ENCODE measurements at places on chromosomes 5 and 9.

DNA sequence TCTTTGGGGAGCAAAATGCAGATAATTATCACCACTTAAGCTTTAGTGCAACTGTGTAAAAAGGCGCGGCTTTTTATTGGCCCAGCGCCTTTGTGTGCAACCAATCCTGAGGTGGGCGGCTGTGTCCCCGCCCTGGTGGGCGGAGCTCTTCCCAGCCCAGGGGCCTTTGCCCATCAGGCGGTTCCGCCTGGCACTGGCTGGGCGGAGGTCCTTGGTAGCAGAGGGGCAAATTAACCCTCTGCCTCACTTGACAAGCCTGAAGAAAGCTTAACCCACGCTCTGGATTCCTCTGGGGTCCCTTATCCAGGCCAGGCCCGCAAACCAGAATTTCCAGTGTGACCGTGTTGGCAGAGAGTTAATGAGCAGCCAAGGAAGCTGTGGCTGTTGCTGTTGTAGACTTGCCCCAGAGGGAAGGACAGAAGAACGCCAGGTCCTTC, 12.8 kb upstream of the NIPAL4 start:
- DNase-seq = no peak

GRCh38 chr5:78016863-78017529, 240.9 kb upstream of the TBCA start:
- no peak for DNase-seq

- no peak for DNase-seq
These were observed 7.0 kb downstream of the ST6GALNAC4 start for GRCh38 chr9:127909839-127910273.

GRCh38 chr5:137231540-137231939, 267.6 kb downstream of the SPOCK1 start:
- no peak for DNase-seq

DNA sequence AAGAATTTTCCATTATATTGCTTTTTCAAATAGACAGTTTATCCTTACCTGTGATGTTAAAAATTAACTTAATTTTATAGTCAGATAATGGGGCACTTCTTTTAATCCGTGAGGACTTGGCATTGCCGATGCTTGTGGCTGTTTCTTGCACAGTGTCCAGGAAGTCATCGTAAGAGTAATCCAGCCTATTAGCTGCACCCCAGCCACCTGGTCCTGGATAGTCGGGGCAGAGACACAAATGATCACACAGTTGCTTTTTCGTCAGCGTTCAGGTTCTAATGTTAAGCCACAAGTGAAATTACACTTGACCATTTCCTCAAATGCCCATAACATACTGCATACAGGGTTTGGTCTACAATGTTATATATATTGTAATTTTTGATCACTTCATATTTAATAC, 107.4 kb downstream of the SVEP1 start:
- no peak for DNase-seq

DNA sequence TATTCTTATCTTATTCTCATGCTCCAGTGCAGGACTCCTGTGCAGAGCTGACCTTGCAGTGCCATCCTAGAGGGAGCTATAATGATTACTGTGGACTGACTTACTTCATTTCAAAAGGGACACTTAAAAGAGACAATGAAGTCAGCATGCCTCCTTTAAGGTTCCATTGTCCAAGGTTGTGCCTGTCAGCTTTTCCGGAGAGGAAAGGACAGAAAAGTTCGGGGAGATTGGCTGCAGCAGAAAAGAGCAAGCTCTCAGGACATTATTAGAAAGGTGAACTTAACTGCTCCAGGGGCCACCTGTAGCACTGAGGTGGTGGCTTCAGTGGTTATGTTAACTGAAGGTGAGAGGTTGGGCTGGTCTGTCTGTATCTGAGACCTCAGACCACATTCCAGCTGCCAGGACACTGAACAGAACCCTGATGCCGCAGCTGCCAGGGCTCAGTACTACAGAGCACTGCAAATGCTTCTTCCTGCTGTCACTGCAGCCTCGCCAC, 112.9 kb downstream of the ST8SIA4 start:
- DNase-seq = no peak

GRCh38 chr5:4725594-4725993, 414.5 kb upstream of the ADAMTS16 start:
- no peak for DNase-seq

- DNase-seq = no peak
These were observed 42.7 kb upstream of the LIFR start for GRCh38 chr5:38598994-38599617.

GRCh38 chr9:108956022-108956630, 21.9 kb downstream of the ABITRAM start:
- DNase-seq = no peak

- DNase-seq = no peak
These were observed 1046.2 kb downstream of the CDH12 start for GRCh38 chr5:21806943-21807342.

DNA sequence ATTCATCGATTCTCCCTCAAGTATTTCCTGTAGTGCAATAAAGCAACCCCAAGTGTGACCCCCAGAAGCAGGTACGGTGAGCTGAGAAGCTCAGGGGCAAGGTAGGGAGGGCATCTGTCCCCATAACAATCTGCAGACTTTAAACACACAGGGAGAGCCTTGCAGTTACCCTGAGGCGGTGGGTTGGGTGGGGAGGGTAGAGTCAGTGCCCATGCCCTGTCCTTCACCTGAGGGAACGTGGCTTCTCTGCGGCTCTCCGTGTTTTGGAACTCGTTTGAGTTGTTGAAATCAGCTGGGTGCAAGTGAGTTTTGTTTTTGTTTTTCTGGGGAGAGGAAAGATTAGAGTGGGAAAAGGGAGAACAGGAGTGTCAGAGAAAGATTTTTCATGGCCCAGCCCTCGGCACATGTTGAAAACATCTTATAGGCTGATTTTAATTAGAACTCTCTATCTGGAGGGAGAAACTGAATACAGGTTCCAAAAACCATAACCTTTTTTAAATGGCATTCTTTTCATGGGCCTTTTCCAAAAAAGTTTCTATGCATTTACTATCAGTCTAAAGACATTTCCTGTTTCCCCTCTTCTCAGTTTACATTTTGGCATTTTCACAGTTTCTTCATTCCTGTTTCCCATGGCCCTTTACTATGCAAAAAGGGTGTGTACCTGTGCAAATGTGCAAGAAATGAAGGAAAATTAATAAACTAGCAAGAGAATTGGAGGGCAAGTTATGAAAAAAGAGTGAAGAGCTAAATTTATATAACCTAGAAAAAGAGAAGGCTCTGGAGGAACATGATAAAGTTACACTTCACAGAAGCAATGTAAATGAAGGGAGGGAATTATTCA, 266.5 kb upstream of the VLDLR start:
- no peak for DNase-seq

GRCh38 chr9:99006979-99007378, 63.3 kb downstream of the COL15A1 start:
- no peak for DNase-seq

DNA sequence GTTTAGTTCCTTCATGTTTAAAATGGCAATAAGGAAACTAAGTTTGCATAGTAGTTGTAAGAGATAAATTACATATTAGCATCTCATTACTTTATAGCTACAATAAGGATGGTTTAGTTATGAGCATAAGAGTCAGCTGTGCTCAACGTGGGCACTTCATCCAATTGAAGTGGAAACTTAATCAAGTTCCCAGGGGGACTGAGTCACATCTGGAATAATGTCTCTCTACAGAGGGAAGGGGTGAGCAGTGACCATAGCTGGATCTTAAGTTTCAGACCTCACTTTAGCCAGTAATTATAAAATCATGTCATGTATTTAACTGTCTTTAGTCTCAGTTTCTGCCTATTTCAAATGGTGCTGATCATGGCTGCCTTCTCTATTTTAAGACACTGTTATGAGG, 36.8 kb upstream of the FAM240B start:
- no peak for DNase-seq

DNA sequence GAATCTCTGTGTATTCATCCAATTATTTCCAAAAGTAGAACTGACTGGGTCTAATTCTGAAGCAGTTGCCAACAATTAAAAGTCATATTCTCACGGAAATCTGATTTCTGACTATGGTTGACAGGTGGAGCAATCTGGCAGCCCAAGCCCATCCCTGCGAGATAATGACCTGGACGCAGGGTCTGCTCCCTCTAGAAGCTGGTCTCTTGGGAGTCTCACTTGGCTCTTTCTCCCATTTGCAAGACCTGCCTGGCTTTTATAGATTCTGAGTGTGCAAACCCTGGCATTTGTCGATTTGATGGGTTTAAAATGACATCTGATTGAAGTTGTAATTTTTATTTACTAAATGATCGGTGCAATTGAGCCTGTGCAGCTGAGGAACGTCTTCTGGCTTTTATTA, 49.4 kb upstream of the NEURL1B start:
- no peak for DNase-seq

DNA sequence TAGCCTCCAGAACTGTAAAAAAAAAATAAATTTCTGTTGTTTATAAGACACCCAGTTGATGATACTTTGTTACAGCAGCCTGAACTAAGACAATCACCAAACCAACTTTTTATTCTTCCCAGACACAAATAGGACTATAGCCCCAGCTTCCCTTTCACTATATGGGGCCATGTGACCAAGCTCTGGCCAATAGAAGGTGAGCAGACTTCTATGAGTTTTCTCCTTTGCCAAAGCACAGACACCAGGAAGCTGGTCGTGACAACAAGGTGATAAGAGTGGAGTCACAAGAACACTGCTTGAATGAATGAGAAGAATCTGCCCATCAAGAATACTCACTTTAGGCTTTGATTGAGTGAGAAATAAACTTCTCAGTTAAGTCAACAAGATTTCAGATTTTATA, 217.7 kb downstream of the DEPDC1B start:
- DNase-seq = no peak

DNA sequence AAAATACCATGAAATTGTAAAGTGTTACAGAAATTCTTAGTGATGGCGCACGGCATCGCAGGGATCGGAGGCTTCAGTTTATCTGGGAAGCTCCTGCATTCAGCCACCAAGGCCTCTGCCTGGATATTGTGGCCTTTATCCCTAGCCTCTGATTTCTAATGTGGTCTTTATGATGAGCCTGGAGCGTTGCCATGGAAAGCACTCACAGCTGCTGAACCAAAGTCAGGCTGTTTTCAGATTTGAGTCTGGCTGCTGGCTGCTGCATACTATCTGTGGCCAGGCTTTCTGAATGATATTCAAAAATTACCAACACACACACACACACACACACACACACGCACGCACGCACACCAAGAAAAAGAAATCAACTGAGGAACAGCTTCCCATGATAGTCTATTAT, 101.1 kb upstream of the ZNF366 start:
- no peak for DNase-seq

- no peak for DNase-seq
These were observed at the start of gene SLC9A3 for GRCh38 chr5:524234-524972. Gene SLC9A3 (minus strand): TSS chr5:524449.

DNA sequence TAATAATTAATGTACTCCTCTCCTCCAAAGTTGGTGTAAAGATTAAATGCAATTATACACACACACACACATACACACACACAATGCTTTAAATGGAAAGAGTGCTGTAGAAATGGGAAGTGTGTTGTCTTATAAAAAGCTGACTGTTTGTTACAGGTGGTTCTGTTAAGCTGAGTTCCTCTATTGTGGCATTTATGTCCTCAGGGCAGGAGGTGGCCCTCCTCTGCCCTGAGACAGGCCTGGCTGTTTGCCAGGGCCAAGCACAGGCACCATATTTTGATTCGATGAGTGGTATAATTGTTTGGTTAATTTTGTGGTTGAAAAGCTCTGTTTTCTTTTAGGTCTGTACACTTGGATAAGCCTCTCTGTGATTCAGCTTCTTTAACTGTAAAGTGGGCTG, 573.9 kb downstream of the KIF4B start:
- no peak for DNase-seq

GRCh38 chr5:139482050-139482889, at the start of gene STING1:
Gene STING1 (minus strand): TSS chr5:139482758. CDS start chr5:139481704, 1,054 bp downstream.
- DNase-seq = no peak

DNA sequence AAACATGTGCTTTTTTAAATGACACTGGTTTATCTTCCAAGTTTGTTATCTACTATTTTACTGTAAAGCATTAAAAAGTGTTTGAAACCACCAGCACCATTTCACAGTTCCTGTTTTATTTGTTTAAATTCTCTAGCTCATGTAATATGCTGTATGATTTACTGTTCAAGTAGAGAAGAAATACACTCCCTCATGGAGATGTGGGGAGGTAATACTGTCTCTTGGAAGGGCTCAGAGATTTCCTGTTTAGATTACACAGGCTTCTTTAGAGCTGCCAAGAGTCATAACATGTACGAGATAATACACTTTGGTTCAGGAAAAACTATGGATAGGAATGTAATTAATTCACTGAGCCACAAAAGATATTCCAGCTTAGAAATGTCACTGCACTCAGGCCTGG, 135.0 kb upstream of the CCDC152 start:
- DNase-seq = no peak

GRCh38 chr5:135186662-135187522, 152.9 kb upstream of the PITX1 start:
- DNase-seq = no peak

- DNase-seq = no peak
These were observed 45.9 kb downstream of the TEK start for GRCh38 chr9:27154908-27155307.

DNA sequence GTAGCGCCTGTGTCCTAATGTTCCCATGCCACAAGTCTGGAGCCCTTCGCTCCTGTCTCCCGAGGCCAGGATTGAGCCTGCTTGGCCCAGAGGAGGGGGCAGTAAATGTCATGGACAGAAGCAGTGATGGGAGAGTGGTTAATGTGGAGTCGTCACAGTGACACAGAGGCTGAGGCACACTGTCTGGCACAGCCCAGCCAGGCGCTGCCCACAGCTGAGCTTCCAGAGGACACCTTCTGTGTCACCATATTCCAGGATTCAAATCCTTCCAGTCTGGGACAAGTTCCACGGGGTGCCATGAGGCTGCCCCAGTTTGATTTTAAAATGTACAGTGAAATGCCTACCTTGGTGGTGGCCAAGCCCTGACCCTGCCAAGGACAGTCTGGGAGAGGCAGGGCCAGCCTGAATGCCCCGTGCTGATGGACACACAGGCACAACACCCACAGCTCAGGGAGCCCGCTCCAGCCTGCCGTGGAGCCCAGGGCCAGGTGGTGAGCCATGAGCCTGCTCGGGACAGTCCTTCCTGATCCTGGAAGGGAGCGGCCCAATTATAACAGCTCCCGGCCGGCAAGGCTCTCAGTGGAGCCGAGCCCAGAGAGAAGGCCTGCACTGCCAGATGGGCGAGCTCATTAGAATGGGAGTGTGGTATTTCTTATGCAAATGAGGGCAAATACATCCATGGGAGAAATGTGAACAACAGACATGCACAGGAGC, 99.1 kb upstream of the RUFY1 start:
- DNase-seq = no peak

- no peak for DNase-seq
These were observed 396.3 kb downstream of the YTHDC2 start for GRCh38 chr5:113909782-113910181.

DNA sequence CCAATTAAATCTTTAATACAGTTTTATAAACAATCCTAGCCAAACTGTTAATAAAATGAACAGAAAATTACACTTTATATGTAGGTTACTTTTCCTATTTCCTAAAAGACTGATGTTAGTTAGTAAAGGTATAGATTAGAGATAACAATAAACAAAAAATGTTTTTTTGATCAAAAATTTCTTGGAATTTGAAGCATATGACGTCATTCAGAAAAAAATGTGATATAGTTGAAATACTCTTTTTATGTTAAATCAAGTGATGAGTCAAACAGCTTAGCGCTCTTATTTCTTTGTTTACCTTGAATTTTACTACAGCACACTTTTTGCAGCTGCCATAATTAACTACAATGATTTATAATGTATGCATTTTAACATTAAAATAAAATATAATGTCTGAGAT, 195.8 kb downstream of the SLC12A2 start:
- no peak for DNase-seq

- DNase-seq = no peak
These were observed at the start of gene SYNPO for GRCh38 chr5:150640311-150641005. Gene SYNPO (plus strand): TSS chr5:150640660. CDS start chr5:150648276, 7,616 bp downstream.

- no peak for DNase-seq
These were observed 10.9 kb downstream of the MFAP3 start for GRCh38 chr5:154049636-154050035.

Data from stimulated activated CD4-positive, alpha-beta T cell treated with anti-CD3 and anti-CD28 coated beads, TNF-alpha, amount 100 ng/mL, for 1 hour (primary cell).